Astrocyte of the spinal cord (primary cell): ENCODE measurements at places on chromosomes 4 and X.

DNA sequence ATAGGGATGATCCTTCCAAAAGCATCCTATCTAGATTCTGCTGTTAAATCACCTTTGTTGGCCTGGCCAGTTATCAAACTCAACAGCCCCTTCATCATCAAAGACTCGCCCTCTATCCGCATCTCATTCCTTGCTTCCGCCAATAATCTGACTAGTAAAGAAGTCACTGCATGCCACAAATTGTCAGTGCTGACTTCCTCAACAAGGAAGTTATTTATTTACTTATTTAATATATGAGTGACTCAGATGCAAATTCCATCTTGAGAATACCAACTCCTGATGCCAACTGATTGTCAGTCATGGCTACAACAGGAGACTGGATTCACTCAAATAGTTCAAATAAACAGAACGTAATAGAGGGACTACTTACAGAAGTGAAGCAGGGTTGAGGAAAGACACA is 283.8 kb downstream of the TRIML1 start:
- no peak for DNase-seq

- DNase-seq = no peak
Measured at GRCh38 chr4:186764457-186764856, 40.8 kb upstream of the FAT1 start.

DNA sequence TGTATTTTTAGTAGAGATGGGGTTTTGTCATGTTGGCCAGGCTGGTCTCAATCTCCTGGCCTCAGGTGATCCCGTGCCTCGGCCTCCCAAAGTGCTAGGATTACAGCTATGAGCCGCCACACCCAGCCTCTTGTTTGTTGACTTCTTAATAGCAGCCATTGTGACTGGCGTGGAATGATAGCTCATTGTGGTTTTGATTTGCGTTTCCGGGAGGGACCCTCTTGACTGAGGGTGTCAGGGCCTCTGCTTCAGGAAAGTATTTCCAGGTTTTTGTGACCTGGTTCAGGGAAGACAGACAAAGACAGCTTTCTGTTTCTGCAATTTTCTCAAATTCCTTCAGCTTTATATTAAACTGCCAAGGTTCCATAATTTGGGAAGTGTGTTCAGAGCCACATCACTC is 15.1 kb downstream of the CSF2RA start:
- DNase-seq = no peak

- no peak for DNase-seq
Measured at GRCh38 chrX:13536551-13536950, 32.9 kb upstream of the EGFL6 start.

- DNase-seq = no peak
Measured at GRCh38 chr4:139934708-139935195, 219.2 kb downstream of the MAML3 start.

GRCh38 chr4:16032396-16032770 is 51.4 kb downstream of the PROM1 start:
- DNase-seq = no peak

- no peak for DNase-seq
Measured at GRCh38 chr4:39936565-39937418, 40.9 kb downstream of the PDS5A start.

- peak; percentile 7 for DNase-seq
Measured at GRCh38 chrX:66200855-66201795, 37.1 kb downstream of the HEPH start.

DNA sequence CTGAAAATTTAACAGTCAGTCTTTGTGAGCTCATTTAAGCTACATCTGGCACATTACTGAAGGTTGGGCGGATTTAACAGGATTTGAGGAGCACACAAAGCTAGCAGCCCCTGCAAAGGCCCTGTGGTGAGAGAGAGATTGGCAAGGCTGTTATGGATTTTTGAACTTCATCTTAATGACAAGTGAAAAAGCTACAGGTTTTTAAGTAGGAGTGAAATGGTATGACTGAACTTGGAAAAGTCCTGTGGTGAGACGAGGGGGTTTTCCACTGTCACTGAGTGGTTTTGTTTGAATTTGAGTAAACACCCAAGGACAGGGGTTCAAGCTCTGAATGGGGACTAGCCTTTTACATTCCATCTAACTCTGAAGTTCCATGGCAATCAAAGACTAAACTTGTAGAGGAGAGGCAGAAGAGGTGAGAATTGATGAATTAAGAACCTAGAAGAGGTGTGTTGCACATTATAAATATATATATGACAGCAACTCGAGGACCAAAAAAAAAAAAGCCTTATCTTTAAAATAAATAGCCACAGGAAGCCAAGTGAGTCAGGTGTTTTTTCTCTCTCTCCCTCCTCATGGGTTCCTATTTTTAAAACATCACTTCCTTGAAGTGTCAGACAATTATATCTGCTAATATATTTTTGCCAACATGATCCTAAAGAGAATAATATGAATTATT is 47.8 kb upstream of the CLNK start:
- DNase-seq = peak; percentile 27

DNA sequence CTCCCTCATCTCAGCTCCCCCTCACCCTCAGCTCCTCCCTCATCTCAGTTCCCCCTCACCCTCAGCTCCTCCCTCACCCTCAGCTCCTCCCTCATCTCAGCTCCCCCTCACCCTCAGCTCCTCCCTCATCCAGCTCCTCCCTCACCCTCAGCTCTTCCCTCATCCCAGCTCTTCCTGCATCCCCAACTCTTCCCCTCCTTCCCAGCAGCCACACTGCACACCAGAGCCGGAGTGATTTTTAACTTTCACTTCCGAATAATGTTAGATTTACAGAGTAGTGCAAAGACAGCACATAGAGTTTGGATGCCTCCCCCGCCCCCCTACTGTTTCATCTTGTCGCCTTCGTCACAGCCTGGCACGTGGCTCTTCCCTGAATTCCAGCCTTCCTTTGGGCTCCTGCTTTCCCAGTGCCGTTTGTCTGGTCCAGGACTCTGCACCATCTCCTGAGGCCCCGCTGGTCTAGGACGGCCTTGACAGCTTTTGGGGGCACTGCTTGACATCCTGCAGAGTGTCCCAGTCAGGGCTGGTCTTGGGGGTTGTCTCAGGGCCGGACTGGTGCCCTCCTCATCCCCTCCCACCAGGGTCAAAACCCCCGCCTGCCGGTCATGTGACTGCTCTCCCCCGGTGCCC is 110.2 kb downstream of the FAM53A start:
- no peak for DNase-seq

GRCh38 chr4:134365852-134366251 is 164.3 kb upstream of the PABPC4L start:
- DNase-seq = peak; percentile 17

GRCh38 chr4:86569103-86569870 is 24.8 kb upstream of the PTPN13 start:
- no peak for DNase-seq
